ENCODE measurements at places on chromosomes 3 and 15.
A peak's percentile ranks its signal among the peaks of the same experiment; 100 is the strongest.

DNA sequence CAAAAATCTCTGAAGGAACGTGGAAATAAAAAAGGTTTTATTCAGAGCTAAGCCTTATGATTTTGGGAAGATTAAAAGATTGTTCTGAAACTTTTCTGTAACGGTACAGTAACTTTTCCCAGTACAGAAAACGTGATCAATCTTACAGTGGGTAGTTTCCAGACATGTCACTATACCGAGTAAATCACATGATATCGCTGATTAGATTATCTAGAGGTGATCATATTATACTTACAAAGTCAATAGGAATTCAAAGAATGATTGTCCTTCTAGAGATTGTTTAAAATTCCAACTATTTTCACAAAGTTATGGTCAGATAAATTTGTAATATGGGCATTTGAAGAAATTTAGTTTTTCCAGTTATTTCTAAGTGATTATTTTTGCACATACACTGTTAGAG is 736.0 kb upstream of the GRM7 start:
- DNase-seq = no peak

DNA sequence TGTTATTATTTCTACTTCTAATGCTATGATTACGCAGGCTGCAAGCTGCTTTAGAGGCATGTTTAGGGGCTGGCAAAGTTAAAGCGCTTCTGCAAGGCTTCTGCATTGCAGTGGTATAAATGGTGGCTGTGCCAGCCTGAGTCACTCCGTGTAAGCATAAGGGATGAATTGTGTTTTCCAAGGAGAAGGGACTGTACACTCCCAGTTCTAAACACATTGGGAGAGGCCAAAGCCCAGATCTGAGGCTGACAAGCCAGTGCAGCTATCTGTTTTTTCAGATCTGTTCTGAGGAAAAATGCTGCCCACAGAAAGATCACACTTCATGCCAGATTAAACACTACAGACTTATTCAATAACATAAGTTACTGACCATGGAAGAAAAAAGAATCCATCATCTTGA is 83.8 kb downstream of the PRICKLE2 start:
- DNase-seq = no peak

GRCh38 chr15:29925227-29926082 is 103.2 kb upstream of the TJP1 start:
- DNase-seq = no peak

DNA sequence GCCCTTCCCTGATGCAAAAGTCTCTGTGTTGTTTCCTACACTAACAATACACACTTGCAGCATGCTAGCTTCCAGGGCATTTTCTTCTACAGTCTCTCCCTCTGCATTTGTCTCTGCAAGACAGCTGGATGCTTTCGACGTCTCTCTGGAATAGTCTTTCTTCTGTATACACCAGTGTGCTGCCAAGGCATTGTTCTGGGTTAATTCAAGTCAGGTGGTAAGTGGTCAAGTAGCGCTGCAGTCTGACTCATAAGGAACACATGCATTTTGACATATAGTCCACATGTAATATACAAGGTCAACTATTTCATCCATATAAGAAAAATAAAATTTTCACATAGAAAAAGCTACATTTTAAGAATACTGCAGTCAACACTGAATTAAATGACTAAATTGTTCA is 92.7 kb downstream of the MYLK start:
- peak; percentile 64 for DNase-seq

DNA sequence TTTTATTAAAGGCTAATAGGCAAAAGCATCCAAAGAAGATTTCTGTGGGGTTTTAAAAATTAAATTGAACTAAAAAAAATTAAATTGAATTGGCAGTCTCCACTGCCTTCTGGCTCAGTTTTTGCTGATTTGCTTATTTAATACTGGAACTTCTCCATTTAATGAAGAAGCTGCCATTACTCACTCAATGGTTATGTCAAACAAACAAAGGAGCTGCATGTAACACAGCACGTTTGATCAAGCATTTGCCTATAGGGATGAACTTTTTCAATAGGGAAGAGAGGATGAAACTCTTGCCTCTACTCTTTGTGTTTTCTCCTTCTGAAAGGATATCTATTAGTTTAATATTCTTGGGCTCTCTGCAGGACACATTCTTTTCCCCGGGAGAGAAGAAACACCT is 4.8 kb upstream of the HCLS1 start:
- no peak for DNase-seq

DNA sequence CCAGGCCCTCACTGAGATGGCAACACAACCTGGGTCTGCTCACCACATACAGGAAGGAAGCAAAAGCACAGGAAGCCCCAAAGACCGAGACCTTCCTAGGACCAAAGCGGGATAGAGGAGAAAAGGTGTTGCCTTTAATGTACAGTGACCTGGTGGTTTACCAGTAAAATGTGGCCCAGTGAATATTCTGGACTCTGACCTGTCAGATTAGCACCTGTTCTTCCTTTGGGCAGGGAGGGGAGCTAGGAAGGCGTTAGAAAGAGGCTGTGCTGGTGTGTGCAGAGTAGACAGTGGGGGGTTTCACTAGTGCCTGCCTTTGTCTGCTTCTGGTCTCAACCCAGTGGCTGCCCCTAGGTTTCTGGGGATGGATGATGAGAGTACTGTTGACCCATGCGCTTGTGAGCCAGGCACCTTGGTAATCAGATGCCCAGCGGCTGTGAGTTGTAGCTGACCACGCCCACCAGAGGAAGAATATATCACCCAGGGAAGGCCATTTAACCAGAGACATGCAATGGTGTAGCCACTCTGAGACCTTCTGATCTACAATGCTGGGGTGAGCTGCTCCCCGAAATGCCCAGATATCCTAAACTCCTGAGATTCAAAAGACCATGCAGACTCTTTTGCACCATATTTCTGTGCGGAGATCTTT is 90.1 kb upstream of the NEO1 start:
- DNase-seq = peak; percentile 74

- peak; percentile 91 for DNase-seq
Measured at GRCh38 chr15:20340331-20340811, 201.2 kb downstream of the GOLGA6L6 start.

GRCh38 chr3:94402126-94402525 is 339.3 kb downstream of the NSUN3 start:
- DNase-seq = no peak

DNA sequence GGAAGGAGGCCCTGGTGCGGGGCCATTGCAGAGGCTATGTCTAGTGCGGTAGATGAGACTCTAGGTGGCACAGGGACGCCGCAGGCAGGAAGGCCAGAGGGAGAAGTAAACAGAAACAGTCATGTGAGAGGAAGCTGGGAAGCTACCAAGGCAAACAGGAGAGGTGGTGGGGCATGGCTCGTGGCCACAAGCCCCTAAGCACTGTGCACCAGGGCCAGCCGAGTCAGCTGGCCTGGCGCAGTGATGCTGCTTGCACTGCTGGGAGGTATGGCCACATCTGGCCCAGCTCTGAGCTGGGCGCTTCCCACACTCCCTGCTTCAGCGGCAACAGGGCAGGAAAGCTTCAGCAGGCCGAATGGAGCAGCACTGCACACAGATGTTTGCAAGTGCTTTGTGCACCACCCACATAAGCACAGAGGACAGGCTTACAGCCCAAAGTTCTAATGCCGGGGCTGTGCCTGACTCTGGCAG is 76.6 kb downstream of the SRGAP3 start:
- no peak for DNase-seq

DNA sequence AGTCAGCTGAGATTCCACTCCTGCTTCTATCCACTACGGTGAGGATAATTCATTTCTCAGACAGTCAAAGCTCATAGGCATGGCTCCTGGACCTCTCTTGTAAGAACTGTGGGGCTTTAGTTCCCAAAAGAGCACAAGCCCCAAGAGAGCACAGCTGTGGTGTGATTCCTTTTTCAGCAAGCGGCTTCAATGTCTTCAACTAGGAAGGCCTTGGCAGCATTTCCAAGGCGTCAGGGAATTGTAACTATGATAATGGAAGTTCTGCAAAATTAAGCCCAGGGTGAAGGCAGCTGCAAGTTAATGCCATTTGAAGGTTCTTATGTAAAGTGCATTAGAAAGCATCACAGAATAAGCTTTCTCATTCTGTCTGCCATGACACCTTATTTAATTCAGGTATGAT is 657.1 kb downstream of the GRM7 start:
- DNase-seq = no peak

DNA sequence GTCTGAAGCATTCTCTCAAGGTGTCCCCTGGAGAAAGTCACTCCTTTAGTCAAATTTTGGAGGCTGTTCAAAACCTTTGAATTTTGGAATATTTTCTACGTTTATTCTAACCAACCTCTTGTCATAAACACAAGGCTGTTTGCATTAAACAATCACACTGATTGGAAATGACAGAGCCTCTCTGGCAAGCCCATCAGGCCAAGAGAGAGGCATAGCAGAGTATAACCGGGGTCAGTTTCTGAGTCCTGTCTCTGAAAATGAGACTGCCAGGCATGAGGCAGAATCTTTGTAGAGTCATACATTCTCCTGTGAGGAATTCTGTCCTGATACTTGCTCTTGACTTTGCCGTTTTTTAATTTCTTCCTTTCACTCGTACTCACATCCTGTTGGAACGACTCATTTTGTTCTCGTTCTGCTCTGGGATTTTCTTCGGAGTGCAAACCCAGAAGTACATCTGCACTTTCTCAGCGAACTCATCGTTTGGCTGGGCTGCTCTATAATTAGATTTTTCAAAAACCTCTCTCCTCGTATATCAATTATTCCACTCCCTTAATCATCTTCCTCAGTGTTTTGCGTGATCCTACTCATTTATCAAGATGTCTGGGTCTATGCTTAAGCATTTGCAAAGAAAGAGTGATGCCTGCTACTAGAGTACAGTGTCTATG is 114.2 kb downstream of the AGBL1 start:
- DNase-seq = no peak

DNA sequence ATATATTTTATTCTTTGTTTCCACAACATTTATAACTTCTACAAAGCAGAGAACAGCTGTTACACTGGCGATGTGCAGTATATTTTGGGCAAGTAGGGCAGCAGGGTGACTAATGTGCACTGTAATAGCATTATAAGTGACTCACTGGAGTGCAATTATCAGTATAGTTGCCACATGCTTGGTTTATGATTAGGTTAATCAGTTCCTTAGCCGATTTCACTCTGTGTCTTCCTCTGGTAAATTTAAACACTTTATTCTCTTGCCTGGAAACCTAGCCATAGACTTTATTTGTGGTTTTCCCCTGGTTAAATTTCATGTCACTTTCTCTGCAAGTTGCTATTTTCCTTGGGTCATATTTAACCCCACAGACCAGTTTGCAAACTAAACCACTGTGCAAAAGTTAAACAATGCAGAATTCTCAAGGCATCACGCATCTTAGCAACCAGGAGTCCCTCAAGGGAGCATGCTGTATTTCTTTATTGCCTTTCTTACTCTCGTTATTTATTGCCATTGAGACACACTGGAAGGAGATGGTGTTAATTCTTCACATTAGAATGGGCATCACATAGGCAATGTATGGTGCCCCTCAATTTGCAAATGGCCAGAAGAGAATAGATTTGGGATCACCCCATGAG is 690.2 kb upstream of the DPPA4 start:
- DNase-seq = no peak

- no peak for DNase-seq
Measured at GRCh38 chr3:85977615-85978338, 1013.2 kb downstream of the VGLL3 start.

DNA sequence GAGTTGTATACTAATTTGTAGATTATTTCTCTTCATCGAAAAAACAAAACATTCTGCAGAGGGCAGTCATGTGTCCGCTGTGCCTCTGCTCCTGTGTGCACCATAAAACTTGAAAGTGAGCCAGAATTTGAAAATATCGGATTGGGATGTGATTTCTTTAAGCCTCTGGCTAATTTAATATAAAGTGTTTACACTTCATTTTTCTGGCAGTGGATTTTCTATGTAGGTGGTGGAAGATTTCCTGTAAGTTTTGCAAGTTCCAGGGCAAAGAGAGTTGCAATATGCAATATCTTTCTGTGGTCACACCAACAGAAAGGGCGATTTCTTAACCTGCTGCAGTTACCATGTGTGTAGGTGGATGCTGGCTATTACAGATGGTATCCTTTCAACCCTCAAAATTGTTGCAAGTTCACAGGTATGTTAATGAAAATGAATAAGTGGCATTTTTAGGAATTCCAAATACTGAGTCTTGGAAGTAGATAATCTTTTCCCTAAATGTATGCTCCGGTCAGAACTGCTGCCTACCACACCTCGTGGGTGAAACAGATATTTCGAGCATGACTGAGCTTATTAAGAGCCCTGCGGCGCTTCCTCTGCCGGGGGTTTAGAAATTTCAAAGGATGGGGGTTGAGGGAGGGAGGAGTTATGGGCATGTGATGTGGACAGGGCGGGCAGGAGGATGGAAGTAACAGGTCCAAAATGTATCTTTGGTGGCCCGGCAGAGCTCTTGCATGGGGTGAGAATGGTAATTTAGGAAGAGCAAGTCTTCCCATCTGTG is 134.0 kb downstream of the PGPEP1L start:
- no peak for DNase-seq

DNA sequence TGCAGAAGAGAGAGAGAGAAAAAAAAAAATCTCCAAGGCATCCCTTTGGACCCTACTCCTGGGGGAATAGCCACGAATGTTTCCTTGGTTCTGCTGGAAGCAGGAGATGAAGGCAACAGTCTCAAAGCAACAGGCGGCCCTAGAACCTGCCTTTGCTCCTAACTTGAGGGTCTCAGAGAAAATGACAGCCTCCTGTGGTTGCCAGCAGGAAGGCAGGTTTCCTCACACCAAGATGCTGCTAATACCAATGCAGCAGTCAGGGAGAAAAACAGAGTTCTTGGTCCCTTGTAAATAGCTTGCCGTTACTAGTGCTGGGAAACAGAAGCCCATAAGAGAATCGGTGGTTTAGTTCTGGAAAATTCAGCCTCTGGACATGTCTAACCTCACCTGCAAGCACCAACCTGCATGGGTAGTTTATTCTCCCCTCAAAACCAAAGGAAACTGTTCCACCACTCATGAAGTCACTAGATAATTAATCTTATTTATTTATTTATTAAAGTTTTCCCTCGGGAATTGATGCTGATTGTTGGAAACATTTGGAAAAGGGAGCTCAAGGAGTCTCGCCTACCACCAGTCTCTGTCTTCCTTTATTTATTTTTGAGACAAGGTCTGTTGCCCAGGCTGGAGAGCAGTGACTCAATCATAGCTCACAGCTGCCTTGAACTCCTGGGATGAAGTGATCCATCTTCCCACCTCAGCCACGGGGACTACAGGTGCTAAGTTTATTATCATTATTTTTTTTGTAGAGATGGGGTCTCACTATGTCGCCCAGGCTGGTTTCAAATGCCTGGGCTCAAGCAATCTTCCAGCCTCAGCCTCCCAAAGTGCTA is 883 bp upstream of the FRMD4B start:
- DNase-seq = no peak

DNA sequence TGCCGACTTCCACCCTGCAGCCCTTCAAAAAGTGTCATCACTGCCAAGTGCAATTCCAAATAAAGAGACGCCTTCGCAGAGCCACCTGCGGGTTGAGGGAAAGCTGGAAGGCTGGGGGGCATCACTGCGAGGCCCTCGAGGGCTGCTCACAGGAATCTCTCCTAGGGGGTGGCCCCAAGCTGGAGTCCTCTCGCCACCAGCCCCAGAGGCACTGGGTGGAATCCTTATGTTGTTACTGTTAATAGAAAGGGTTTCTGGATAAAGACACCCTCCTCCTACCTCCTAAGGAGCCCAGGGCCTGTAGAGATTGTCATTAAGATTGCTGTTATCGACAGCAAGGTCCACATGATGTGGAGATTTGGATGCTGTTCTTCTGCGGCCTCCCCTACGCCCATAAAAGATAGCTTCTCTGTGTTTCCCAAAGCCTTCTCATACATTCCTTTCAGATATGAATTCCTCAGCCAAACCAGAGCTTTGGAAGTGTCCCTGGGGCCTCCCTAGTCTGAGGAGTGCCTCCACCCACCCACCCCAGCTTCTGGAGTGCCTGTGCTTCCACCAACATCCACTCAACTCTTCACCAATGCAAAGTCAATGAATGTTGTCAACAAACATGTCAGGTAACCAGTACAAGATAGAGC is 512.7 kb downstream of the SHQ1 start:
- no peak for DNase-seq

- no peak for DNase-seq
Measured at GRCh38 chr15:79832367-79833120, 64.3 kb downstream of the MTHFS start.
